ENCODE measurements at places on chromosomes 6 and 20.

DNA sequence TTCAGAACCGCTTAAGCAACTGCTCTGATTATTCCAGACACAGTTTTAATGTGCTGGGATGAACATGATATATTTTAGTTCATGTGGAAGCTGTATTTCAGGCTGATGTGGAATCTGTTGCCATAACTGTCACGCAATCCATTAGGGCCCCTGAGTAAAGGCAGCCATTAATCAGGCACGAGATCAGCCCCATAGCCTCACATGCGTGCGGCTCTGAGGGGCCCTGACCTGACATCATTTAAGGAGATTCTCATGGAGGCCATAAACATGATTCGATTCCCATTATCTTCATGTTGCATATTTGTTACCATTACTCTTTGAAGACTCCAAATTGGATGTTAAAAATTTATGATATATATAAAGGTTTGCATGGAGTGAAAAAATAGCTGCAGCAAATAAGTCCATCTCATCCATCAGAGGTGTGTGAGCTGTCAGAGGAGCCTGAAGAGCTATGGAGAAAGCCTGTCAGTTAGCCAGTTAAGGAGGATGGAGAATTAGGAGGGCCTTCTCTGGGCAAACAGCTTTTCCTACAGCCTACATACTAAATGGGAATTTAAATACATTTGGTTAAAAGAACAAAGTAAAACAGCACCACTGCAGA lies 89.6 kb downstream of the SOBP start:
- H3K4me1 ChIP-seq: no peaks in the 10 kb centered on the region
- peaks cover 26% of the 10 kb centered on the region for H3K36me3 ChIP-seq
- no peaks in the 10 kb centered on the region for H3K27me3 ChIP-seq
- DNase-seq: no peak
- no peak overlapping the region for H3K27ac ChIP-seq

- DNase-seq: no peak
- H3K4me1 ChIP-seq: no peaks in the 10 kb centered on the region
- no peak overlapping the region for H3K27ac ChIP-seq
- no peaks in the 10 kb centered on the region for H3K27me3 ChIP-seq
These were observed 534.3 kb downstream of the COL12A1 start for GRCh38 chr6:74671558-74672025.

- DNase-seq: no peak
- no peaks in the 10 kb centered on the region for H3K27me3 ChIP-seq
- peaks cover 25% of the 10 kb centered on the region for H3K4me1 ChIP-seq
- H3K4me3 ChIP-seq: no peak overlapping the region
- H3K36me3 ChIP-seq: peaks cover 52% of the 10 kb centered on the region
These were observed 26.1 kb downstream of the MANBAL start for GRCh38 chr20:37315452-37316110.

DNA sequence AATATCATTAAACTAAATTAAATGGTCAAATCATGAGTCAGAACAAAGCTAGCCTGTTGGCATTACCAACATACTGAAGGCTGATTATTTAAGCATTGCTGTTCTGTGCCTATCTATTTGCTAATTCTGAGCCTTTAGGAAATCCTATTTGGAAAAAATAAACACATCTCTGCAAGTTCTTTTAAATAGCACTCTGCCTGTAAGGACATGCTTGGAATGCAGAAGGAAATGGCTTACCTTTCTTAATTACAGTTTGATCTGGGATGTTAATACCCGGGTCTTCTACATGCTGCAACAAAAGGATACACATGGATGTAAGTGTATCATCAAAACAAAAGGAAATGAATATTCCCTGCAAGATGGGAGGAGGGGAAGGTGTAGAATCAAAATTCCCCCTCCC lies 8.3 kb downstream of the TFAP2A start:
- H3K27me3 ChIP-seq: peaks cover 48% of the 10 kb centered on the region
- no peaks in the 10 kb centered on the region for H3K36me3 ChIP-seq
- no peak for DNase-seq
